Urothelium cell line (cell line): ENCODE measurements at places on chromosomes 7 and 10.
A peak's percentile ranks its signal among the peaks of the same experiment; 100 is the strongest.

DNA sequence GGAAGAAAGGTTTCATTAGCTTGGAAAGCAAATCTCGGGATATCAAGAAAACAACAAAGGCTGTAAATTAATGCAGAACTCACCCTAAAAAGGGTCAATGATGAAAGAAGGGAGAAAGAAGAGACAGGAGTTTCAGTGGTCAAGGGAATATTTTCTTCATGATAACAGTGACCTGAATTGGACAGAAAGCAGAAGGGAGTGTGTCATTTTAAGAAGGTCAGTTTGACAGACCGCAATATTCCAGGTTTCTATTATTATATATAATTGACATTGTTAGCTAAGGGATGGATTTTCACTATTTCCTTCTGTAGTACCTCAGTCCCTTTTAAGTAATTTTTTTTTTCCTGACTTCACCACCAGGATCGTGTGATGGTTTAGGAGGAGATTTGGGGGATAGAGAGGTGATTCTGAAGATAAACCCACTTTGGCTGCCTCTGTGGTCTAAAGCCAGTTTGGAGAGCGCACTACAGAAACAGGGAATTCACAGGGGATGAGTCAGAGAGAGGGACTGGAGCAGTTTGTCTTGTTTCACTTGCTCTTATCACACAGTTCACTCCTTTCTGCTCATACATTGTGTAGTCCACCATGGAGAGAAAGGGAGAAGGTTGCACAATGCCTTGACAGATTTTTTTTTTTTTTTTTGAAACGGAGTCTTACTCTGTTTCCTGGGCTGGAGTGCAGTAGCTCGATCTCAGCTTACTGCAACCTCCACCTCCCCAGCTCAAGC is 417.9 kb downstream of the AUTS2 start:
- peak; percentile 69 for DNase-seq

- no peak for DNase-seq
Observed at GRCh38 chr7:665736-666453, 60.6 kb upstream of the DNAAF5 start.

DNA sequence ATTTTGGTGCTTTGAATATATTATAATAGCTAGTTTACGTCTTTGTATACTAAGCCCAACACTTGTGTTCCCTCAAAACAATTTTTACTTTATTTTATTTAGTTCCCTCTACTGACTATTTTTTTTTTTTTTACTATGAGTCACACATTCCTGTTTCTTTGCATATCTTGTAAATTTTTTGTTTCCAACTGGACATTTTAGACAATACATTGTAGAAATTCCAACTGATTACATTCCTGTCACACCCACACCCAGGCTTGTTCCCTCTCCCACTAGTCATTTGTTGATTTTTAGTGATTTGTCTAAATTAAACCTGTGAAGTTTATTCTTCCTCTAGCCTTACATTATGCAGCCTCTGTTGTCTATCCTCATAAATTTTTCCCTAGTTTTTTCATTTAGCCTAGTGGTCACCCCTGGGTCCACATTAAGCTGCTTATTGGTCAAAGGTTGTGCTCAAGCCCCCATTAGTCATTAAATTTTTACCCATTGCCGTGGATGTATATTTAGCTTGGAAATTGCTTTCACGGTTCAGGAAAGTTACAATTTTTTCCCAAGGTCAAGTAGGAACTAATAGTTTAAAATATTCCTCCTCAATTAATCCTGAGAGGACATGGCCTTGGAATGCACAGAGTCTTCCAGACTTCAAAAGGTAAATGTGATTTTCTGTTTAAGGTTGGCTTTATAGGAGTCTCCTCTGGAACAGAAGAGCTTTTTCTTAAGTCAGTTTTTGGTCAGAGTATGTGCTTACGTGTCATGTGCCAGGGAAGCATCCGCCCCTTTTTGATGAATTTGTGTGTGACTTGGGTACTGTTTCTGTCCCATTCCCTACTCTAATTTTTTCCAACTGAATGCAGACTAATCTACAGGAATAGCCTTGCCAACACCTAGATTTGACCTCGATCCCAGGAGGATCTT is 207.6 kb upstream of the TMEM72 start:
- peak; percentile 57 for DNase-seq

DNA sequence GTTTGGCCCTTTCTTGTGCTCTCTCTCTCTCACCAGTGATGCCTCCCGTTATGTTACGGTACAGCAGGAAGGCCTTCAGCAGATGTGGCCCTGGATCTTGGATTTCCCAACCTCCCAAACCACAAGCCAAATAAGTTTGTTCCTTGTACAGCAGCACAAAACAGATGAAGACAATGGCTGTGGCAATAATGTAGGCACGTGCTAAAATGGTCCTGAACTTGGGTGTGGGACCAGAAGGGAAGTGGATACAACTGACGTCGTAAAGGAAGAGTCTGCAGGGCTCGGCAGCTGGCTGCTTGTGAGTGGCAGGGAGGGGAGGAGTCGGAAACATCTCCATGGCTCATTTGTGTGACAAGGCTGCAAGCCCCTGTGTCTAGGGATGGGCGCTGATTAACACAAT is 26.8 kb downstream of the PROSER2 start:
- no peak for DNase-seq

DNA sequence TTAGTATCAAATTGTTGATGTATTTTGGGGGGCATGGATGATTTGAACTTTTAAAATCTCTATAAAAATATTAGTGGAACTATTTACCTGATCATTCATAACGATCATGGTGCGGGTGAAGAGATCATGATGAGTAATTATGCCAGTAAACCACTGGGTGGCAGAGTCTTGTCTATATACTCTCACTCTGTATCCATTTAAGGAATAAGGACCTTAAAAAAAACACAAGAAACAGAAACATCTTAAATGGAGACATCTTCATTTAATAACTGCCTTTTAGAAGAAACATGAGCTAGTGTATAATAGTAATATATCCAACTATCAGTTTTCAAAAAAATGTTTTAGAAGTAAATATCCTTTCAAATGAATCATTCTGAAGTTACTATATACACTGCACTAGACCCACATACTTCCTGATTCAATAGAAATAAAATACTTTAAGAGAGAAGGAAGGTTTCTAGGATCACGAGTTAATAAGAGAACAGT is 84.0 kb downstream of the NRBF2 start:
- peak; percentile 42 for DNase-seq

DNA sequence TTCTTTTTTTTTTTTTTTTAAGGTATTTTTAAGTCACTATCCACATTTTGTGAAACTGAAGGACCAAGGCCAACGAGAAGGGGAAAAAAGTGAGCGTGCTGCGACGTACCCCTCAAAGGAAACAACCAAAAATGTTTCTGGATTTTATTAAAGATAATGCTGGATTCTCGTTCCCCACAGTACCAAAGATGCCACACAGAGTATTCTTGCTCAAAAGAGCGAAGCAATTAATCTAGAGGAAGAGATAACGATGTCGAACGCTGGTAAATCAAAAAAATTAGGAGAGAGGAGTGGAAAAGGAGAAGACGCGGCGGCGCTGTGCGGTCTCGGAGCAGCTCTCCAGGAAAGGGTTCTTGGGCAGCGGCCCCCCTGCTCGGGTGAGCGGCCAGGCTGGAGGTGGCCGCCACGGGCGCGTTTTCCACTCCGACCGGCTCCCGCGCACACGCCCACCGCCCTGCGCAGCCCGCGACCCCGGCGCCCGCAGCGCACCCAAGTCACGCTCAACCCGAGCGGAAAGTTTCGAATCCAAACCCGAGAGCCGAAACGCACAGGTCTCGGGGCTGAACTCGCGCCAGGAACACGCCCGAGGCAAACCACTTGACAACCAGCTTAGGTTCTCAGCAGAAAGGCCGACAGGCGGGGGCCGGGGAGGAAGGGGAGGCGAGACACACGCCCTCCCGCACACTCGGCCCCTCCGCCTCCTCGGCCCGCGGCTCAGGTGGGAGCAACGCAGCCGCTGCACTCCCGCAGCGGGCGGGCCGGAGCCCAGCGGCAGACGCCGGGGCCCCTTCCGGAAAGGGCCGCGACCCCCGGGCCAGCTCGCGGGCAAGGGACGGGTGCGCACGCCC is 989 bp downstream of the SRPK2 start:
- DNase-seq = peak; percentile 82
